Hematopoietic multipotent progenitor cell treated with erythropoietin and hydrocortisone succinate and interleukin-3 and kit ligand, for 17 days (in vitro differentiated cells): ENCODE measurements at places on chromosomes 1 and 21.

DNA sequence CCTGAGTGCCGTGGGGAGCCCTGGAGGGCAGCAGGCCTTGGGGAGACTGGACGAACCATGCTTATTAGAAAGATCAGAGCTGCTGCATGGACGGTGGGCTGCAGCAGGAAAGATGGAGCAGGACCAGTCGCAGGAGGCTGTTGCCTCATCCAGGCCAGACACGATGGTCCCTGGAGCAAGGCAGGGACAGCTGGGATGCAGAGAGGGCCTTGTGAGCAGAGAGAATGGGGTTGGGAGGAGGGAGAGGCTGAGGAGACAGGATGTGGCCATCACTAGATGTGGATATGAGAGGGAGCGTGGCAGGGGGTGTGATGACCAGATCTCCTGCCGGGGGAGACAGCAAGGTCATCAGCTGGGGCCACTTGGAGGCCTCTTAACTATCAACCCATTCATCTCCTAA lies 727.6 kb downstream of the PTPRU start:
- no peak for DNase-seq

- no peak for DNase-seq
These were observed 272.5 kb downstream of the SIPA1L2 start for GRCh38 chr1:232357416-232357815.

GRCh38 chr21:17964199-17964598 lies 145.0 kb upstream of the C21orf91 start:
- DNase-seq = no peak

DNA sequence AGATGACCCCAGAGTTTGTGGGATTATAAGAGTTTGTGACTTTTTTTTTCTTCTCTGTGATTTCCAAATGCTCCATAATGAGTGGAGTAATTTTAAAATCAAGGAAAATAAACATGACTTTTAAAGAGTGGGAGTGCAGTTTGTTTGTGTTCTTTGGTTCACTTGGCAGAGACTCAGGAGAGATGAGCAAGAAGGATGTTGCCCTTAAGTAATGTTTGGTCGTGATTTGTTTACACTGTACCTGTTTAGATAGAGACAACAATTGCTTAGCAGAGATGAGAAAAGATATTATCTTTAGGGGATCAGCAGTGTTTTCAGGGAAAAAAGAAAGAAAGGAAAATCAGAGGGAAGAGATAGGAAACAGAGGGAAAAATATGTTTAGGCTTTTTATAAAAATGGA lies 170.8 kb downstream of the ADSS2 start:
- DNase-seq = no peak

GRCh38 chr1:39269349-39269748 lies 64.9 kb downstream of the MACF1 start:
- DNase-seq = no peak

DNA sequence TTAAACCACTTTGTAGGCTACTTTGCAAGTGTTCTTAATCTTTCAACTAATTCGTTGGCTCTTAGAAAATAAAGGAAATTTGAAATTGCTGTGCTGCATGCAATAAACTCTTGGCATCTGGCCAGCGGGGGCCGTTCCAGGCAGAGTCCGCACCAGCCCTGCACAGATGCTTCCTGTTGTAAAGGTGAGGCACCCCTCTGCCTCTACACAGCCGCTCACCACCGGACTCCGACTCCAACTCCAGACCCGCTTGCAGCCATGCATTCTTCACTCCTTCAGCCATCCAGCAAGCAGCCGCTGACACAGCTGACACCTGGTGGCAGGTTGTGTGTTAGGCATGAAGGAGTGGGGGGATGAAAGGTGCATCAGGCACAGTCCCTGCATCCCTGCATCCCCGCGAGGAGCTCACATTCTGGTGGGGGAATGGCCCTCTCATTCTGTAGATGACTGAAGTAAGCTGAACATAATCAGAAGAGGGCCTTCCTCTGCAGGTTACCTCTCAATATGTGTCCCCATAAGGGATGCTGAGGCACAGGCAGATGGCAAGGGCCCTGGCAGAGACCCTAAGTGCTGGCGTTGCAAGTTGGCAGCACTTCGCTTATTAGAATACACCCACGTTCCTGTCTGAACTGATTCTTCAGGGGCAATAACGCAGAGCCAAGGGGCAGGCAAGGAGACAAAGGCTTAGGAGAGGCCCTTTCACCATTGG lies 56.8 kb downstream of the GLIS1 start:
- DNase-seq = no peak
